PC-9 (cell line): ENCODE measurements at places on chromosomes 13 and 19. TPM values are rescaled to one million over a fixed set of nuclear protein-coding genes. Genes with fewer than 3 reads are reported as not detected.

The ZNF582 gene
- total RNA-seq: 1.8 and 3.4 TPM in 2 replicates

The CD33 gene
- total RNA-seq: not detected in 2 replicates

The LGALS14 gene
- total RNA-seq: not detected in 2 replicates

GRCh38 chr19:58529405-58529804 is 9.8 kb upstream of the ZBTB45 start:
- H3K36me3 ChIP-seq: no peaks in the 10 kb centered on the region
- DNase-seq: no peak
- no peak overlapping the region for H3K4me3 ChIP-seq

GRCh38 chr13:114140906-114141250 is 8.5 kb upstream of the RASA3 start:
- H3K27ac ChIP-seq: no peak overlapping the region
- H3K36me3 ChIP-seq: no peaks in the 10 kb centered on the region
- no peak for DNase-seq
- H3K27me3 ChIP-seq: no peaks in the 10 kb centered on the region
- H3K4me1 ChIP-seq: no peaks in the 10 kb centered on the region

GRCh38 chr13:50866817-50867636 is 23.5 kb upstream of the DLEU7 start:
- no peak overlapping the region for H3K4me3 ChIP-seq
- DNase-seq: no peak
- H3K4me1 ChIP-seq: no peaks in the 10 kb centered on the region
- no peaks in the 10 kb centered on the region for H3K36me3 ChIP-seq

GRCh38 chr19:33195645-33196347 is 1.7 kb downstream of the LRP3 start:
- H3K27me3 ChIP-seq: peaks cover 18% of the 10 kb centered on the region
- H3K36me3 ChIP-seq: no peaks in the 10 kb centered on the region
- H3K4me1 ChIP-seq: no peaks in the 10 kb centered on the region
- DNase-seq: no peak
